Eye (tissue), 1 donor: ENCODE measurements at places on chromosomes 5 and 9.

- peak; percentile 82 for DNase-seq
Measured at GRCh38 chr9:84315278-84315877, 25.2 kb downstream of the SLC28A3 start.

DNA sequence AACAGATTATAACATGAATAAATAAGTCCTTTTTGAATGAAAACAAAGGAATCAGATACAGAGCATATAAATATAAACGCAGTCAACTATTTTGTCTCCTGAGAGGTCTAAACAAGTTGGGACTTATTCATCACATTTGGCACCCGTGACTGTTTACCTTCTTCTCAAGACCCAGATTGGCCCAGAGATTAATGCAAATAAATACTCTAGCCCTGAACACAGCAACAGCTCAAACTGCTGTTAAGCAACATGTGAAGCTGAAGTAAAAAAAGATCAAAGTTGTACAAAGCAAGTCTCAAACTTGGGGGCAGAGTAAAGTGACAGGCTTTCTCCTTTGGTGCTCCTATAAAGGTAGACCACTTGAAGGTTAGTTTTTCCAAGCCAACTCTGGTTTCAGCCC, 95.0 kb upstream of the NR5A1 start:
- peak; percentile 35 for DNase-seq

GRCh38 chr5:85143138-85143537, 758.5 kb upstream of the EDIL3 start:
- no peak for DNase-seq

GRCh38 chr9:136996361-136997292, at the start of gene CLIC3:
Gene CLIC3, minus strand, starts transcription at chr9:136996568. Its CDS starts 25 bp downstream, at chr9:136996543.
- no peak for DNase-seq

DNA sequence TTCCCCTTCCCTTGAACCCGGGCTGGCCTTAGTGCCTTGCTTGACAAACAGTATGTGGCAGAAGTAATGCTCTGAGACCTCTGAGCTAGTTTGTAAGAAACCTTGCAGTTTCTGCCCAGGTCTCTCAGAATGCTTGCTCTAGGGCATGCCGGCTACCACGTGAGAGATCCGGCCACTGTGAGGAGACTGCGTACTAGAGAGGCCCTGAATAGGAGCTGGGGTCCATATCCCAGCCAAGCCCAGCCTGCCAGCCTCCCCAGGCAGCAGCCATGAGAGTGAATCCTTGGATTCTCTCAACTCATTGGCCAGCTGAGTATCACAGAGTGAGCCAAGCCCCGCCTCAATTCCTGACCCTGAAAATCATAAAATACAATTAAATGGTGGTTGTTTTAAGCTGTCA, 16.0 kb upstream of the COL15A1 start:
- no peak for DNase-seq

- DNase-seq, result no peak
Measured at GRCh38 chr5:163276466-163276865, 160.9 kb upstream of the CCNG1 start.

GRCh38 chr9:109453210-109453842, 44.8 kb downstream of the PTPN3 start:
- no peak for DNase-seq

DNA sequence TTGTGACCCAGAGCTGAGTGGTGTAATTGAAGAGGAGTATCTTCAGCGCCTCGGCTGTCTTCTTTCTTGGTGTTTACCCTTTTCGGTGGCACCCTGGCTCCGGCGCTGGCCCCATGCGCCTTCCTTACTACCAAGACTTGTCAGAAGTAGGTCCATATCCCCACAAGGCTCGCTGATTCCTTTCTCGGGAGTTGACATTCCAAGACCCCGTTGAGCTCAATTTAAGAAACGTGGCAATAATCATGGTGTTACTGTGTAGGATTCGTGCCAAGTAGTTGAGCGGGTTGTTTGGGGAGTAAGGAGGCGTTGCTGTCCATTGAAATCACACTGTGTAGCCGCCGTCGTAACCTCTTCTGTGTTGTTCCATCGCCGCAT, 795 bp downstream of the NDUFAF2 start:
- DNase-seq, result peak; percentile 78
